Gastroesophageal sphincter (tissue), 4 donors: ENCODE measurements at places on chromosomes 4 and X.

GRCh38 chr4:125642645-125643044 is 327.9 kb downstream of the FAT4 start:
- no peak overlapping the region for H3K27ac ChIP-seq
- no peak overlapping the region for H3K4me3 ChIP-seq
- ATAC-seq = no peak
- no peaks in the 10 kb centered on the region for H3K4me1 ChIP-seq
- no peaks in the 10 kb centered on the region for H3K27me3 ChIP-seq

DNA sequence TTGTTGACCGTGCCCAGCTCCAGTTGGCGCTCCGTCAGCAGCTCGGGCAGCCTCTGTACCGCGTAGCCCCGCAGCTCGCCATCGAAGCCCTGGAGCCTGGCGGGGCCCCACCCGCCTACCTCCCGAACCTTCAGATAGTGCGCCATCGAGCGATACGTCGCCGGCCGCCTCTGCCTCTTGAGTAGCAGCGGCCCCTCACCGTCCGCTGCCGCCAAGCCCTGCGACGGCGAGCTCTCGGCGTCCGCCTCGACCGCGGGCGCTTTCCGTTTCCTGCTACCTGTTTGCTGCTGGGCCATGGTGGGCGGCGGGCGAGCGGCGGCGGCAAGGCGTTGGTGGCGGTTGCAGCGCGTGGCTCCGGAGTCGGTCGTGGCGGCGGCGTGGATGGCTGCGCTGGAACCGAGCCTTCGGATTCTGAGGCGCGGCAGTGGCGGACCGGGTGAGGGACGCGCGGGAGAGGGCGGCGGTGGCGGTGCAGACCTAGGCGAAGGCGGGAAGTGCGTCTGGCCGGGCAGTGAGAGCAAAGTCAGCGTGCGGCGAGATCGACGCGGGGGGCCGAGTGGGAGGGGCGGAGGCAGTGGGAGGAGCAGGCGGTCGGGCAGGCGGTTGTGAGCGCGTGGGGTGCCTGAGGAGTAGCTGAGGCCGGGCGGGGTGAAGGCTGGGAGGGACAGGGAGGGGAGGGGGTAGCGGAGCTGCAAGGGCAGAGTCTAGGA is at the start of gene DCAF12L1:
DCAF12L1 (minus strand) TSS at position 502 of the 710 bp plus-strand sequence; CDS start at position 296, 206 bp downstream.
- ATAC-seq = peak; percentile 22
- peak within 1 kb of the TSS; percentile 32 for H3K4me3 ChIP-seq
- no peaks in the 10 kb centered on the region for H3K4me1 ChIP-seq
- H3K27ac ChIP-seq = no peak within 1 kb of the TSS
- H3K36me3 ChIP-seq = no peaks in the 10 kb centered on the region

DNA sequence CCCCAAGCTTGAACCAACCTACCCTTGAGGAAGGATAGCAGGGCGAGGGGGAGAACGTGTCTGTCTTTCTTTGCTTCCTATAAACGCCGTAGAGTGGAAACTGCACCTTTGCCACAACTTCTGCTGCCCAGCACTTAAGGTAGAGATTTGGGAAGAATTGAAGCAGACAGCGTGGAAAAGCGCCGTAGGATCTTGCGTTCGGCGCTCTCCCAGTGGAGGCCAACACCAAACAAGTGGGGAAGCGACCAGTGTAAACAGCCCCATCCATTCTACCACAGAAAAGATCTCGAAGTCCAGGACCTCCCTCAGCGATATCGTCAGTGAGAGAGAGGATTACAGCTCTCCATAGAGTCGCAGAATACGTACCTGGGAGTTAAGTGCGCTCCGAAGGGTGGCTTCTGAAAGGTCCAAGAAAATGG is 3.9 kb upstream of the NKX6-1 start:
- H3K27me3 ChIP-seq = peaks cover 60% of the 10 kb centered on the region
- ATAC-seq = no peak
- H3K36me3 ChIP-seq = no peaks in the 10 kb centered on the region
- H3K27ac ChIP-seq = peak overlapping the region; percentile 96
- peak overlapping the region; percentile 34 for H3K4me3 ChIP-seq

DNA sequence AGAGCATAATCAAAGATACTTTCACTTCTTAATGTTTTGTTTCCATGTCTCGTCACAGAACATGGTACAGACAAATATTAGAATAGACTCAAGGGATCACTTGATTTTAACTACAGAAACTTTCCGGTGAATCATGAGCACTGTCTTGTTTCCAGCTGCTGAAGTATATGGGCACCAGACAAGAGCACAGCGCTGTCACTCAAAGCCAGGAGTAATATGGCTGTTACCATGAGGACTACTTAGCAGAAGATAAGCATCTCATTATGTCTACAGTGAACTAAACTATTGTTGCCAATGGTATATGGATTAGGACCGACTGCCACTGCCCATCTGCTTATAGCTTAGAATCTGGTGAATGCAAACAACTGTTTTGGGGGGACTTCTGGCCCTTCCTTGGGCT is 34.3 kb downstream of the MECP2 start:
- peaks cover 90% of the 10 kb centered on the region for H3K4me1 ChIP-seq
- H3K27me3 ChIP-seq = no peaks in the 10 kb centered on the region
- ATAC-seq = no peak
- H3K27ac ChIP-seq = no peak overlapping the region

GRCh38 chrX:1673337-1673736 is 58.5 kb downstream of the ASMT start:
- no peaks in the 10 kb centered on the region for H3K27me3 ChIP-seq
- no peaks in the 10 kb centered on the region for H3K36me3 ChIP-seq
- H3K27ac ChIP-seq = no peak overlapping the region
- H3K4me1 ChIP-seq = no peaks in the 10 kb centered on the region

GRCh38 chr4:122827879-122828601 is 1.4 kb downstream of the FGF2 start:
- no peaks in the 10 kb centered on the region for H3K27me3 ChIP-seq
- no peaks in the 10 kb centered on the region for H3K36me3 ChIP-seq
- peak overlapping the region; percentile 92 for H3K4me3 ChIP-seq
- ATAC-seq = peak; percentile 63
- H3K4me1 ChIP-seq = peaks cover 8% of the 10 kb centered on the region
- H3K27ac ChIP-seq = peak overlapping the region; percentile 97

- H3K27me3 ChIP-seq = no peaks in the 10 kb centered on the region
- H3K4me3 ChIP-seq = no peak overlapping the region
- no peak overlapping the region for H3K27ac ChIP-seq
- no peaks in the 10 kb centered on the region for H3K4me1 ChIP-seq
Measured at GRCh38 chrX:73647212-73647611, 84.2 kb downstream of the CHIC1 start.

DNA sequence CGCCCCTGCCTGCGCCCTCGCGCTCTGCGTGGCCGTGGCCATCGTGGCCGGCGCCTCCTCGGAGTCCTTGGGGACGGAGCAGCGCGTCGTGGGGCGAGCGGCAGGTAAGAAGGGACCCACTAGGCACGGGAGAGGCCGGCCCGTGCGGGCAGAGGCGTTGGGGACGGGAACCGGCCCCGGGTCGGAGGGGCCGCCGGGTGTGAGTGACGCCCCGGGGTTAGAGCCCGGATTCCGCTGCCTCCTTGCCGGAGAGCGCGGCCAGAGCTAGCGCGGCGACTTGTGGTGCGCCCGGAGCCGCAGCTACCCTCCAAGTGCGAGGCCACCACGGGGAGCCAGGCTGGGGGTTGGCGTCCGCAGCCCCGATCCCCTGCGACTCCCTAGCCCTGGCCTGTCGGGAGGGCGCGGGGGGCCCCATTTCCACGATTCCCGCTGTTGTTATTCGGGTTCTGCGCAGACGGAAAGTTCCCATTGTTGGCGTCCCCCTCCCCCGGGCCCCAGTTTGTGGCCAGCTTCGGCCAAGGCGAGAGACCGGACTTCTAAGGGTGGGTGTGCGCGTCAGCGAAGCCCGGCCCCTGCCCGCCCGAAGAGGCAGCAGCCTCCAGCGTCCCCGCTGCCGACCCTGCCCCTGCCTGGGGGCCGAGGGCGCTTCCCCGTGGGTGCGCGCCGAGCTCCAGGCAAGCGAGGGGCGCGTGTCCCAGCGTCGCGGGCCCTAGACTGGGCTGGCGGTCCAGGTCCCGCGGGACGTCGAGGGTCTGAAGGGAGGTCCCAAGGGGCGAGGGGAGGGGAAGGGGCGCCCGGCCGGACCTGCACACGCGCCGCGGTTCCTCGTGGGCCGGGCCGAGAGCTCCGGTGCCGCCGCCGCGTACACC is 1.1 kb downstream of the FGFR3 start:
- H3K27ac ChIP-seq = no peak overlapping the region
- H3K4me3 ChIP-seq = peak overlapping the region; percentile 57
- peak; percentile 13 for ATAC-seq
- peaks cover 70% of the 10 kb centered on the region for H3K27me3 ChIP-seq
- no peaks in the 10 kb centered on the region for H3K36me3 ChIP-seq

DNA sequence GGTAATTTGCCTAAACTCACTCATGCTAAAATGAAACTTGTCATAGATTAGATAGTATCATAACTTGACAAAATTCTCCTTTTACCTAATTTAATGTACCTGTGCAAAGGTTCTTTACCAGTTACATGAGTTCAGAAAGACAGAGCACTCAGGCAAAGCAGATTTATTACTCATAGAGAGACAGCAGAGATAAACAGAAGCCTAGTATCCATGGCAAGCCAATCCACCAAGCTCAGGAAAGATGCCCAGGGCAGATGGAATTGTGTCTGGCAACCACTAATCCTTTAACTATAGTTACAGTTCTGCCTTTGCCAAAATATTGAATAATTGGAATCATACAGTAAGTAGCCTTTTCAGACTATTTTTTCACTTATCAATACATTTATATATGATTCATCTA is 826.2 kb downstream of the TECRL start:
- no peak overlapping the region for H3K4me3 ChIP-seq
- H3K27me3 ChIP-seq = no peaks in the 10 kb centered on the region
- no peak overlapping the region for H3K27ac ChIP-seq
- H3K36me3 ChIP-seq = no peaks in the 10 kb centered on the region
- no peaks in the 10 kb centered on the region for H3K4me1 ChIP-seq
- no peak for ATAC-seq

- no peak overlapping the region for H3K4me3 ChIP-seq
- ATAC-seq = no peak
- no peak overlapping the region for H3K27ac ChIP-seq
- no peaks in the 10 kb centered on the region for H3K36me3 ChIP-seq
Measured at GRCh38 chr4:156197216-156197615, 243.6 kb upstream of the CTSO start.
